ENCODE measurements at places on chromosomes 4 and X. TPM values are rescaled to one million over a fixed set of nuclear protein-coding genes. Genes with fewer than 3 reads are reported as not detected.

Gene HHIP
- total RNA-seq: 7.8 TPM

Gene RTL5
- total RNA-seq: 18.0 TPM

Gene RAB40A
- 2.7 TPM for total RNA-seq

Gene MAGEA10
- not detected for total RNA-seq

Gene RGN
- not detected for total RNA-seq

DNA sequence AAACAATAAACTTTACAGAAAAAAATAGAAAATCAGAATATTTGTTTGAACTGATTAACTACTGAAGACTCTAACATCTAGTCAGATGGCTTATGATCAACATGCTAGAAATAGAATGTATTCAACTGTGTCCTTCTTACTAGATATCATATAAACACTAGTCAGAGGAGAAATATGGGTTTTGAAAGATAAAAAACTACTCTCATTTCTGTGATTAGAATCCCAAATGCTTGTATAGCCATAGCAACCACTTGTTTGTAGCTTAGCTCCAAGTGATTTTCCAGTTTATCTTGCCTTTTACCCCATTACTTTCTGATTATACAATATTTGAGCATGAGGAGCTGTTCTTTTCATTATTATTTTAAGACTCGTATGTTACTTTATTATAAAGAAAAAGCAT lies 31.2 kb downstream of the USP38 start:
- no peak for ATAC-seq

- no peak for ATAC-seq
Measured at GRCh38 chr4:175787948-175788347, 24.1 kb downstream of the GPM6A start.

GRCh38 chr4:133921280-133922195 lies 280.1 kb downstream of the PABPC4L start:
- no peak for ATAC-seq

DNA sequence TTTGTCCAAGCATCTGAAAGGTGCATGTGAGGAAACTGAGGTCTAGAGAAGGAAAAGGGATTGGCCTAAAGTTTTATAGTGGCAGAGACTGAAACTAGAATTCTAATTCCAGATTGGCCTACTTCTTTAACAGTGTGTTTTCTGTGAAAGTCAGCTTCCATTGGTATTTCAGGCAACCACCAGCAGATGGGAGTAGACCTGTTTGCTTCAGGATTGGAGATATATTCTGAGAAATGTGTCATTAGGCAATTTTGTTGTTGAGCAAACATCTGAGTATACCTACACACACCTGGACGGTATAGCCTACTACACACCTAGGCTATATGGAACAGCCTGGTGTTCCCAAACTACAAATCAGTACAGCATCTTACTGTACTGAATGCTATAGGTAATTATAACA lies 207.3 kb upstream of the RADX start:
- ATAC-seq: no peak

DNA sequence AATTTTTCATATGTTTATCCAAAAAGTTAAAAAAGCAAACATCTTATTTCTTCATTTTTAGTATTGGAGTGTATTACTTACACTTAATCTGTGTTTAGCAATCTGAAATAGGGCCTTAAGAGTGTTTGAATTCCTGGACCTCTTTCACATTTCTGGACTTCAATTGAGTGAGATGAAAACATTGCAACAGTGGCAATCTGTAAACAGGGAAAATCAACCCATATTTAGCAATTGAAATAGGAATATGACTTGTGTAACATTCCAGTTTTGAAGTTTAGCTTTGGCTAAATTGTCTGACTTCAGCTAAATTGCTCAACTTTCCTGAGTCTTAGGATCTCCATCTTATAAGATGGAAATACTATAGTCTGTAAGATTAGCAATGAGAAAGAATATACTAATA lies 34.6 kb upstream of the FHL1 start:
- ATAC-seq: no peak

GRCh38 chrX:76147106-76147505 lies 25.8 kb upstream of the PBDC1 start:
- ATAC-seq: no peak

GRCh38 chrX:132940727-132941327 lies 17.6 kb downstream of the HS6ST2 start:
- ATAC-seq: peak; percentile 22

- no peak for ATAC-seq
Measured at GRCh38 chr4:74120086-74120485, 21.1 kb upstream of the CXCL2 start.

- ATAC-seq: peak; percentile 1
Measured at GRCh38 chr4:183408796-183409195, 35.6 kb upstream of the CDKN2AIP start.

GRCh38 chrX:153378607-153379006 lies 22.5 kb downstream of the PNMA6E start:
- no peak for ATAC-seq

DNA sequence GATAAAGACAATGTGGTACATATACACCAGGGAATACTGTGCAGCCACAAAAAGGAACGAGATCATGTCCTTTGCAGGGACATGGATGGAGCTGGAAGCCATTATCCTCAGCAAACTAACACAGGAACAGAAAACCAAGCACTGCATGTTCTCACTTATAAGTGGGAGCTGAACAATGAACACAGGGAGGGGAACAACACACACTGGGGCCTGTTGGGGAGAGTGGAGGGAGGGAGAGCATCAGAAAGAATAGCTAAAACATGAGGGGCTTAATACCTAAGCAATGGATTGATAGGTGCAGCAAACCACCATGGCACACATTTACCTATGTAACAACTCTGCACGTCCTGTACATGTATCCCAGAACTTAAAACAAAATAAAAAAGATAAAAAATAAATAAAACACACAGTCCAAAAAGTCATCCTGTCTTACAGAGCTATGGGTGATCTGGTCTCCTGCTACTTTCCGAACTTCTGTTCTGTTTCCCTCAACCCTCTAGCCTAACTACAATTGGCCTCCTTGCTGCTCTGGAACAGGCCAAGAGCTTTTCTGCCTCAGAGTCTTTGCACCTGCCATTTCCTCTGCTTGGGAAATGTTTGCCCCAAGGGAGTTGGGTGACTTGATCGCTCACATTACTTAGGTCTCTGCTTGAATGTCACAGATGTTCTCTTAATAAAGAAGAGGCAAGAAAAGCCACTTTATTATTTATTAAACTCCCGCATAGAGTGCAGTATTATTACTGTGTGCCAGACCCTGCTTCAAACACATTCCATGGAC lies 1.1 kb upstream of the CD38 start:
- ATAC-seq: no peak

GRCh38 chr4:47499700-47500099 lies 14.6 kb downstream of the ATP10D start:
- ATAC-seq: no peak

GRCh38 chr4:94640151-94640550 lies 117.6 kb upstream of the BMPR1B start:
- ATAC-seq: no peak

All from motor neuron (in vitro differentiated cells).